HS-27A (cell line): ENCODE measurements at places on chromosomes 3 and 15.

- no peak for DNase-seq
These were observed 17.2 kb downstream of the ACOX2 start for GRCh38 chr3:58519668-58520402.

- no peak for DNase-seq
These were observed 79.9 kb downstream of the VGLL4 start for GRCh38 chr3:11563865-11564185.

- DNase-seq = no peak
These were observed 762 bp downstream of the NCK1 start for GRCh38 chr3:136862617-136863322.

- DNase-seq = no peak
These were observed 43.5 kb downstream of the KCNAB1 start for GRCh38 chr3:156163848-156164247.

DNA sequence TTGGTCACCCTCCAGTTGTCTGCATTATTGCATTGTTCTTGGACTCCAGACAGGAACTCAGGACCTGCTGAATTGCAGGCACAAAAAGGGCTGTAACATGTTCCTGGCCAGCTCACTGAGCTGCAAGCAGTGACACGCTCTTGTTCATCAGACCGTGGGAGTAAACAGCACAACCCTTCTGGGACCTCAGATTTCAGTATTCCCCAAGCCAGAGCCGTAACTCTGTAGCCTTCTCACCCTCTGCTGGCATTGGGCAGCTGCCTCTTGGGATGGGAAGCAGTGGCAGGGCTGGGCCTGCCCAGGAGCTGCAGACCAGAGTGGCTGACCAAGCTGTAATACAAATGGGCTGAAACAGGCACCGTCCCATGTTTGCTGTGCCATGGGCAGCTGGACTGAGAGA lies 607.1 kb upstream of the BCHE start:
- DNase-seq = no peak

DNA sequence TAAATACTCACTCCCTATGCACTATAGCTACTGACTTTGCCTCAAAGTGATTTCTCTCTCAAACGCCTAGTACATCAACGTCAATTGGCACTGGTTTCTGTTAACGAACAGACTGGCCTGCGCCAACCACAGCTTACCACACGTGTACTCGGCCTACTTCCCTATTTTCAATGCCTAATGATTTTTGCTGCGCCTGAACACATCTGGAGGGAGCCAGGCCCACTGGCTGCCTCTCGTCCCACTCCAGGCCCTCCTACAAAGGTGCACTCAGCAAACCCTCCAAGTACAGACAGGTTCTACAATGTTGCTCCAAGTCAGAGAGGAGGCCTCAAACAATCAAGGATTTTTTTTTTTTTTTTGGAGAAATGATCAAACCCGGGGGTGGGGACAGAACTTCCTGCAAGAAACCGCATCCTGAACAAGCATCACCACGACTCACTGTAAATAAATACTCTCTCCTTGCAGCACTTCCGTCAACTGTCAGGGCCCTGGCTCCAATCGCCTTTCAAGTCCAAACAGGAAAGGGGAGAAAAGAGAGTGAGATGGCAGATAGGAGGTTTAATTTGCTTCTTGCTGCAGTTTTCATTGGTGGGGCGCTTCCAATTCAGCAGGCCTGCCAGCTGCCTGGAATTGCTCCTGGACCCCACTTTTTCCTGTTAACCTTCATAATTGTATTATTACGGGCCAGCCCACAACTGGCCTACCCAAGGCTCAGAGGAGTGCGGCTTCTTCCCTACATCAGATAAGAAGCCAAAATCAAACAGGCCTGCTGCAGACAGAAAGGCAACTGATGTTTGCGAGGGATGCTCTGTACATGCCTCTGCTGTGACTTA lies 139.3 kb downstream of the FOXP1 start:
- DNase-seq = no peak

GRCh38 chr15:64651601-64652191 lies 123.7 kb downstream of the RBPMS2 start:
- DNase-seq = no peak

GRCh38 chr3:170610321-170610884 lies 24.5 kb upstream of the SLC7A14 start:
- no peak for DNase-seq

DNA sequence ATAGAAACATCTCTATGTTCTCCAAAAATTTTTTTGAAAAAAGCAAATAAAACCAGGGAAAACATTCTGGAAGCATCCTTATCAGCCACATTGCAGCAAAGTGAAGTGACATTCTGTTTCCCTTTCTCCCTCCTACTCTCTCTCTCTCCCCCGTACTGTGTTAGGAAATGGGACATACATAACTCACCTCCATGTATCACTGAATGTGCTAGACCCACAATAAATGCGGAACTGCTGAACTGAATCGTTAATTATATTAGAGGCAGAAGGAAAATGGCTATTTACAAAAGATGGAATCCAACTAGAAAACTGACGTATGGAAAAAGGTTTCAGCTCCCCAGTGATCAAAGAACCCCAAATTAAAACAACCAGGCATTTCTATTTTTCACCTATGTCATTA lies 129.8 kb downstream of the MINAR1 start:
- no peak for DNase-seq

DNA sequence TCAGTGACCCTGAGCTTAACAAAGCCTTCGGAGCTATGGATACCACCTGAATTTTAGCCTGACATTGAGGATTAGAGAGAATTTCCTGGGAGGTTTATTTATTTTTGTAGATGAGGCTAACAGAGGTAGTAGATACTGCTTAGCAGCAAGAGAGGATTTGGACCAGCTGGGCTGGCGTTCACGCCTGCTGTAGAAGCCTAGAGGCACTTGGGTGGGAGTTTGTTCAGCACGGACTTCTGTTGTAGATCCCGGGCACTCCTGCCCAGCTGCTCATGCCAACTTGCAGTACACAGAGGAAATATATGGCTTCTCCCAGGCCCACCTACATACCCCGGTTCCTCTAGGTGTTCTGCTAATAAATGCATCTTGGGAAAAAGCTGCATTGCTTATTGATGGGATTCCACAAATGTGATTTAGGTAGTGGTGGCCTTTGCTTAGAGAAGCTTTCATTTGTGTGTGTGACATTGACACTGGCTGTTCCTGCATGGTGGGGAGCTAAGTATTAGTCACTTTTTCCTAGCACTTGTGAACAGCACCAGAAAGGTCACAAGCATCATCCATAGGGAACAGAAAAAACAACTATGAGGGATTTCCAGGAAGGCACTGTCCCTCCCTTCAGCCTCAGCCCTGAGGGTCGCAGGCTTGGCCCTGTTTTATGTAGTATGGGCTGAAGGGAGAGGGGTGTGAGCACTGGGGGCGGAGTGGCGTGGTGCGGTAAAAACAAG lies 324.8 kb upstream of the LRRFIP2 start:
- no peak for DNase-seq

- DNase-seq = no peak
These were observed 231.3 kb upstream of the SEMA6D start for GRCh38 chr15:47486040-47486439.

DNA sequence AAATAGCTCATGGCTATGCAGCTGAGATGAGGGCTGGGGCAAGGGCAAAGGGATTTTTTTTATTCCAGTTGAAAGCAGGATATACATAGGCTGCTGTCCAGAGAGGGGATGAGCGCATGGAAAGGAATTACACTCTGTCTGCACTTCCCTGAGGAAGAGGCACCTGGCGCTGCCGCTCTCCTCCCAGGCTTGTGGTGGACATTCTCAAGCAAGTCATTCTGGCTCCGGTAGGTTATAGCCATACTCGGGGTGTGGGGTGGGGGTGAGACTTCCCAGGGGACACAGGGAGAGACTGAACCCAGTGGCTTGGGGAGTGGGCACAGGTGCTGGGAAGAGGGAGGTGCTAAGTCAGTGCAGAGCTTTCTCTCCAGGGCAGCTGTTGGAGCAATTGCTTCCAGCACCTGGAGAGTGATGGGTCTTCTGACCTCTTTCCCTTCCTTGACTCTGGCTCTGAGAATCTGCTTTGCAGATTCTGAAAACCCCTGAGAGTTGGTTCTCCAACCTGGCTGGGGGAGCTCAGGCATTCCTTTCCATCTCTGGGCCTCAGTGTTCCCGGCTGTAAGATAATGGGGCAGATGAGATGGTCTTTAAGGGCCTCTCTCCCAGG lies 24.3 kb downstream of the CYP8B1 start:
- no peak for DNase-seq

DNA sequence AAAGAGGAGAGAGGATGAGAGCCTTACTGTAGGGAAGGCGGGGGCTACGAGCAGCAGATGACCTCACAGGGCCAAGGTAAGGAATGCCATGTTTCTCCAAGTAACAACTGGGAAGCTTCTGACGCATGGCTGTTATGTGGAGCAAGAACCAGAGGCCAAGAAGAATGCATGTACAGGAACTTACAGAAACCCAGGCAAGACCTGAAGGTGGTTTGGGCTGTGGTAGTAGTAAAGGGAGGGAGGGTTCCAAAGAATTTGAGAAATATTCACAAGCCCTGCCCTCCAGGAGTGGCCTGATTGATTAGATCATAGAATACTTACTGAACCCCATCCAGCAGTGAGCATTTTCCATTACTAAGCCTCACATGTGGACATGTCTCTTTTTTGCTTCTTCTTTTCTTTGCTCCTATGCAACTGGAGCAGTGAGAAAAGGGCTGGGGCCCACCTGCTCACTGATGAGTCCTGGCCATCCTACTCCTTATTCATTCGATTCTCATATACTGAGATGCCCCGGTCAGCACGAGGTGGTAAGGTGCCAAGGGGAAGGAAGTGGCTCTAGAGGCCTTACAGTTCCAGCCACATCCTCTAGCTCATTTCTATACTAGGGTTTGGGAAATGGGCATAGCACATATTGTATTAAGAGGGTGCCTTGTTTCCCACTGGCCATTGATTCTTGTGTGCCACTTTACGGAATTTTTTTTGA lies 8.3 kb upstream of the SLC12A8 start:
- DNase-seq = no peak

DNA sequence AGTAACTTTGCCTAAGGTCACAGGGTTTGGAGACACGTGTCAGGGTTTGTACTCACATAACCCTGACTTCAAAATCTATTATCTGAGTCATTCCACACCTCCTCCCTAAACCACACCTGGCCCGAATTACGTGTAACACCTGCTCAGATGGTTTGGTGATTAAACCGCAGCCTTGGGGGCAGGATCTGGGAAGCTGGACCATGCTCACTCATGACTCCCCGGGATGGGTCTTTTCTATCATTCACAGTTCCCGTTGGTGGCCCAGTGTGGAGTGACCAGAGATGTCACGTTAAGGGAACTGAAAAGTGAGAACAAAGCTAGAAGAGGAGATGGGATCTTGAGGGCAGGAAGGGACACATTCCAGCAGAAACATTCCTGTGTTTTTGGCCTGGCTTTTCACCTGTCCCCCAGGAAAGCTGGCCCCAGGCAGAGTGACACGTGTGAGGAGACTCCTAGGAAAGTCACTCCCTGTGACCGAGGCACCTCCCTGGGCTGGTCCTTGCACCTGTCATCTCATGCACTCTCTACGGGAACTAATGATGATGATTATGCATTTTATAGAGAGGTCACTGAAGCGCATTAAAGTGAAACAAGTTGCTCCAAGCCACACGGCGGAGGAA lies 75.4 kb upstream of the POMGNT2 start:
- no peak for DNase-seq

- no peak for DNase-seq
These were observed 133.3 kb upstream of the SLC24A5 start for GRCh38 chr15:47987461-47987860.

DNA sequence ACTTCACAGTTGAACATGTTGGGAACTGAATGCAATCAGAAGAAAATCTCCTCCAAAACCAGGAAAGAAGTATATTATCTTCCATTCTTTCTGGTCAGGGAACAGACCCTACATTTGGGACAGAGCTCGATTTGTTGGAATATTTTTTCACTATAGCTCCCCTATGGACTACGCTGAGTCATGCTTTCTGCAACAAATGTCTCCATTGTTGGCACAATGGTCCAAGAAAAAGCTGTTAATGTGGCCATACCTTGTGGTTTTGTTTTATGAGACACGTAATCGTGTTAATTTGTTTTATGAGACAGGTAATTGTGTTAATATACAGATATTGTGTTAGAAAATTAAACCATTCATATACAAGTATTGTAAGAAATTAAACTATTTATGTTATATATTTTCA lies 101.4 kb downstream of the TGFBR2 start:
- no peak for DNase-seq

GRCh38 chr15:91807122-91807521 lies 46.4 kb upstream of the SLCO3A1 start:
- no peak for DNase-seq

GRCh38 chr15:32898414-32898813 lies 180.6 kb downstream of the GREM1 start:
- no peak for DNase-seq

- DNase-seq = no peak
These were observed 739.0 kb upstream of the NECTIN3 start for GRCh38 chr3:110332629-110333028.

GRCh38 chr15:75704618-75705017 lies 8.0 kb downstream of the CSPG4 start:
- DNase-seq = no peak

- DNase-seq = no peak
These were observed 146.1 kb upstream of the BCHE start for GRCh38 chr3:165983284-165983683.

GRCh38 chr3:123113889-123114450 lies 47.1 kb downstream of the PDIA5 start:
- DNase-seq = no peak

DNA sequence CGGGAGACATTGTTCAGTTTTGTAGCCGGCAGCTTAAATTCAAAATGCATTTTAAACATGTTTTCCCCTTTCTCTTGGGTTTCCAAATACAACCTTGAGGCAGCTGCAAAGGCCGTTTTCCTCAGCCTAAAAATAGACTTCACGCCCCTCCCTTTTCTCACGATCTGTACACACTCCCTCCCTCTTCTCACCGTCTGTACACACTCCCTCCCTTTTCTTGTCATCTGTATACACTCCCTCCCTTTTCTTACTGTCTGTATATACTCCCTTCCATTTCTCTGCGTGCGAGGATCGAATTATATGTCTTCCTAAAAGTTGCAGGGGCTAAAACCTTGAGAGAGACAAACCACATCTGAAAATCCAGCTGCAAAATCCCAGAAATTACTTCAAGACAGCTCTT lies 8.9 kb downstream of the MUC4 start:
- no peak for DNase-seq

DNA sequence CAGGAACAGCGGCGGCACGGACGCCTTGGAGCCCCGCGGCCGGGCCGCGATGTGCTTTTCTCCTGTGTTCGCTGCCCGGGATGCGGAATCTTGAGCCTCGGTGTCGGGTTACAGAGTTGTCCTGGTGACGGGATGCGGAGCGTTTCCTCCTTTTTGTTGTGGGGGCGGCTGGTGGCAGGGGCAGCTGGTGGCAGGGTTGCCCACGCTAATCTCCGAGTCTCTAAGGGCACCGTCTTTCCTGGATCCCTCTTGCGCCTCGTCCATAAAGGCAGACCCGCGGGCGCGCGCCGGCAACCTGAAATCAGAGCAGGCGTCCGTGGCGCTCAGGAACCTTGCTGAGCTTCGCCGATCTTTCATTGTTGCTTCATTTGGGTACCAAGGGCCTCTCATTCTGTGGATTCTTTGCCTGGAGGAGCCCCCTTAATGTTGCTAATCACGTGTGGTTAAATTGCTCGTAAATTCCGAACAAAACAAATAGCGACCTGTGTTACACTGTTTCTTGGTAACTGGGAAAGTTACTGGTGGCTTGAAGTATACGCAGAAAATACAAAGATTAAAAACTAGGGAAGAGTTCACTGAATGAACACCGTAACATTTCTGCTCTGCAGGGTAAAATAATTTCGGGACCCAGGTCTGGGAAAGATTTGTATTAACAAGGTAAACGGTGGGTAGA lies 844 bp upstream of the PFN2 start:
- DNase-seq = peak; percentile 72
